Glutamatergic neuron (in vitro differentiated cells): ENCODE measurements at places on chromosomes 4 and X. TPM values are rescaled to one million over a fixed set of nuclear protein-coding genes. Genes with fewer than 3 reads are reported as not detected.

RRAGB gene
- 29.5 TPM for total RNA-seq

MGARP gene
- 0.69 TPM for total RNA-seq

DCAF8L1 gene
- not detected for total RNA-seq

GPR50 gene
- total RNA-seq = 0.42 TPM

ZNF711 gene
- total RNA-seq = 41.9 TPM

CPZ gene
- total RNA-seq = 0.27 TPM

THAP6 gene
- 31.0 TPM for total RNA-seq

DNA sequence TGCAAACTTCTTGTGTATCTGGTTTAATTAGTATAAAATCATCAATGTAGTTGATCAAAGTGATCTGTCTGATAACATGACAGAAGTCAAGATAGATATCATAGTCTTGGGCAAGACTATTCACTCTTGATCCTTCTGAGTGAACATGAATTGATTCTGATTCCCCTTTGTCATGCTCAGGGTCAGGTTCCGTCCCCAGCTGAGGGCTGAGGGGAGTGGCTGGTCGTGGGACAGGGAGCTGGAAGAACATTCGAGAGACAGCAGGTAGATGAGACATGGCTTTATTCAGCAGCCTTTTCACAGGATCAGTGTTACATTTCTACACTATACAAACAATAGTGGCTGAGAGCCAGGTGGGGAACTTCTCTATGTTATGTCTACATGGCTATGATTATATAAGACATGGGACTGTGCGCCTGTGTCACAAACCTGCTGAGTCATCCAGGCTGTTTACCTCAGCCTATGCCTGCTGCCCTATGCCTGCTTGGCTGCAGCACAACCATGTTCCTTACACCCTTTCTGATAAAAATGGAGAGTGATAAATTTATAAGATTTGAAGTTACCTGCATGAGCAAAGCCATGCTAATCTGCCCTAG, 586.9 kb upstream of the NR3C2 start:
- no peak for DNase-seq

DNA sequence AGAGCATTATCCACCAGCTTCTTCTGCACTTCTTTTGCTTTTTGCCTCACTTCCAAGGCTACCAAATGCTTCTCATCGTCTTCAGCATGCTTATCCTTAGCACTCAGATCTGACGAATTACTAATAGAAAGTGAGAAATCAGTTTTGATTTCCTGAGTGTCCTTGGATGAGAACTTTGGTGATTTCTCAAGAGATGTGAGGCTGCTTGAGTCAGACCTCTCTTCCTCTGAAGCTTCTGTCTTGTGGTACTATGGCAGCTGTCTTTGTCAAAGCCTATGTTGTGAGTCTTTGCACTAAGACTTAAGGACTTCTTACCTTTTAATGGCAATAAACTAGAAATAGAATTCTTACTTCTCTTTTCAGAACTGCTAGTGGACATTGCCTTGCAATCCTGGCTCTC, 169.9 kb downstream of the CPE start:
- DNase-seq = no peak

DNA sequence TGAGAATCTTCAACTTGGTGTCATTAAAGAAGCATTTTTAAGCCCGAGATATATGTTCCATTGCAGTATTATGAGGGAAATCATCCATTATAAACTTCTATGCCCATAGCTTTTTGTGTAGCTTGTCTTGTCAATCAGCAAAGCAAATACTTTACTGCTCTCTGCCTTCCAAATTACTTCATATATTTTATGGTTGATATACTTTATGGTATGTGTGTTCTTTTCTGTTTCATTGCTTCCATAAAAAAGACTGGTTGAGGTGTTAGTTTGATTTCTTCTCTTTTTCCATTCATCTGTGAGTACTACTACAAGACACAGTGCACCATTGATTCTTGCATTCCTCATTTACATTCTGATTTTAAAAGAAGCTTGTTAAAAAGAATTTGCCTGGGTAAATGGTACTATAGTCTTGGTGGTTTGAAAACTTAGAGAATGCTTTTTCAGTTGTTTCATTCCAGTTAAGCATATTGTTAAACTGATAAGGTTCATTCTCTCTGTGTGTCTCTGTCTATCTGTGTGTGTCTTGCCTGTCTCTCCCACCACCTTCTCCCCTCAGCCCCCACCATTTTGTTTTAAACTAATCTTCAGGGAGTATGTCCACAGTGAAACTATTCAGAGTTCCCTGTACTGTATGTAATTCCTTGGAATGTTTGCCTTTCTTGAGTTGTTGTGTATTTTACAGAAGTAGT, 27.1 kb downstream of the STAG2 start:
- DNase-seq = no peak

GRCh38 chr4:42490015-42490414, 92.7 kb downstream of the SHISA3 start:
- DNase-seq = no peak

DNA sequence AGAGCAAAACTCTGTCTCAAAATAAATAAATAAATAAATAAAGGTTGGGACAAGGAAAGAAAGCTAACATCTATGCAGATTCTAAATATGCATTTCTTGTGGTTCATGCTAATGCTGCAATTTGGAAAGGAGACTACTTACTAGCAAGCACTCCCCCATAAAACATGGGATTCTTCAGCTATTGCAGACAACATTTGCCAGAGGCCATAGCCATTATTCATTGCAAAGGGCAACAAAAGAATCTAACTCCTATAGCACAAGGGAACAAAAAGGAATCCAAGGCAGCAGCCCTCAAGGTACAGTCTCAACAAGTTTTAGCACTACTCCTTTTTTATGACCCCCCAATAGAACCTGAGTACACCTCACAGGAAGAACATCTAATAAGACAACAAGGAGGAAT, 8.0 kb upstream of the HERC5 start:
- no peak for DNase-seq

DNA sequence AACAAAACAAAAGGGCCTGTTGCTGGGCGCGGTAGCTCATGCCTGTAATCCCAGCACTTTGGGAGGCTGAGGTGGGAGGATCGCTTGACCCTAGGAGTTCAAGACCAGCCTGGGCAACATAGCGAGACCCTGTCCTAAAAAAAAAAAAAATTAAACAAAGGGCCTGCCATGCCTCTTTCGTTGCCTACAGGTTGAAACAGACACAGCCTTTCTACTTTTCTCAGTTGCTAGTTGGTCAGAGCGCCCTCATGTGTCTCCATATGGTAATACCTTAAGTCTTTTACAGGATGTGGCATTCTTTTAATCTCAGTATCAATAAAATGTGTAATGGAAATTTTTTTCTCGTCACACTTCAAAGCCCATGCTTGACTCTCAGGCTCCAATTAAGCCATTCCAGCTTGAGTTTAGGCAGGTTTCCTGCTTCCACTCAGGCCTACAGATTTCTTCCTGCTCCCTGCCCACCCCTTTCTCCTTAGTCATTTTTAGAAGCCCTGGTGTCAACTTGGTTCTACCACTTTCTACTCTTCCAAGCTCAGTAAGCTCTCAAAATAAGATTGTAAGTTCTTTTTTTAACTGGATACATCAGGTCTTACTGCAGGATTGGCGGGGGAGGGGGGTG, 4.6 kb upstream of the SOWAHD start:
- no peak for DNase-seq

DNA sequence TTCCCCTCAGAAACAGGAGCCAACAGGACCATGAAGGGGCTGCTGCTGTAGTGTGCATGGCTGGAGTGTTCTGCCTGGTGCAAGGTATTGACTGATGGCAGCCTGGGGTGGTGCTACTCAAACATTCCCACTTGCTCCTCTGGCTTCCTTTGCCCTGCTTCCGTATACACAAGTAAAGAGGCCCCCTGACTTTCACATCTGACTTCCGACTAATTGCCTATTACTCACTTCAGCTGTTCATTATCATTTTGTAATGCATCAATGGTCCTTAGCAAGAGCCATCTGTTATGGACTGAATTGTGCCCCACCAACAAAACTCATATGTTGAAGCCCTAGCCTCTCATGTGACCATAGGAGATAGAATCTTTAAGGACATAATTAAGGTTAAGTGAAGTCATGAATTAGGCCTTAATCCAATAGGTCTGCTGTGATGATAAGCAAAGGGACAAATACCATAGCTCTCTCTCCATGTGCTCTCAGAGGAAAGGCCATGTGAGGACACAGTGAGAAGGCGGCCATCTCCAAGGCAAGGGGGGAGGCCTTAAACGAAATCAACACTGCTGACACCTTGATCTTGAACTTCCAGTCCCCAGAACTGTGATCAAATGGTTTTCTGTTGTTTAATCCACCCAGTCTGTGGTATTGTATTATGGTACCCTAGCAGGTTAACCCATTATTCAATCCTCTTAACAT, 122.5 kb upstream of the CLNK start:
- no peak for DNase-seq

DNA sequence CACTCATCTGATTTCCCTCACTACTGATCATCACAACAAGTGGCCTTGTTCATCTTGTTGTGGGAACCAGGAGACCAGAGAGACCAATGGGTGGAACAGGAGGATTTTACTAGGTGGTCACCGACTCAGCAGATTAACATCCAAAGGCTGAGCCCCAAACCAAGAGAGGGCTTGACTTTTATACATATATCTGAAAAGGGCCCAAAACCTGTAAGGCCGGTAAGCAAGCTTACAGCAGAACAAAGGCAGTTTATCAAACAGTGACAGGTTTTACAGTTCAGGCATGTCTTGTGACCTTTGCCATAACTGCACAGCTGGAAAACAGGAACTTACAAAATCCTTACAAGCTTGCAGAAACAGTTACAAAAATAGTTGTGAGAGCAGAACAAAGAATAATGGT, 195.9 kb downstream of the OR13H1 start:
- DNase-seq = no peak

DNA sequence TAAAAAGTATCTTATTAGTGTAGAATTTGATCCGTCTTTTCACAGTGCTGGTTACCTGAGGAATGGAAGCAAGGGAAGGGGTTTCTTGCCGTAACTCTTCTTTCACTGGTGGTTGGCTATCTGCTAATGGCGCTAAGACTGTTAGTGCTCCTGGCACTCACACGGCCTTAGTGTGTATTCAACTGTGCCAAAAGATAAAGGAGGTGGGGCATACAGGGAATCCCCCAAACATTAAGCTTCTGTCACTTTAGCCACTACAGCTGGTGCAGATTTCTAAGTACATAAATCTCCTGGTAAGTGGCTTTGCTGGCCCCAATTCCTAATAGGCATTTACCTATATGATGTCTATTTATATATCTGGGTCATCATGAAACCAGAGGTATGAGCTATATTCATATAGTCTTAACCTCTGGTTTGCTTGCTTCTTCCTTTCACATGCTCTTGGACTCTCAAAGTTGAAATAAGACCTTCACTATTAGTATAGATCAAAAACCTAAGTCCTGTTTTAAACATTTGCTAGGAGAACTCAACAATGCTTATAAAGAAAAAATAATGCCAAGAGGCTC, 95.1 kb downstream of the TSPAN7 start:
- DNase-seq = no peak

DNA sequence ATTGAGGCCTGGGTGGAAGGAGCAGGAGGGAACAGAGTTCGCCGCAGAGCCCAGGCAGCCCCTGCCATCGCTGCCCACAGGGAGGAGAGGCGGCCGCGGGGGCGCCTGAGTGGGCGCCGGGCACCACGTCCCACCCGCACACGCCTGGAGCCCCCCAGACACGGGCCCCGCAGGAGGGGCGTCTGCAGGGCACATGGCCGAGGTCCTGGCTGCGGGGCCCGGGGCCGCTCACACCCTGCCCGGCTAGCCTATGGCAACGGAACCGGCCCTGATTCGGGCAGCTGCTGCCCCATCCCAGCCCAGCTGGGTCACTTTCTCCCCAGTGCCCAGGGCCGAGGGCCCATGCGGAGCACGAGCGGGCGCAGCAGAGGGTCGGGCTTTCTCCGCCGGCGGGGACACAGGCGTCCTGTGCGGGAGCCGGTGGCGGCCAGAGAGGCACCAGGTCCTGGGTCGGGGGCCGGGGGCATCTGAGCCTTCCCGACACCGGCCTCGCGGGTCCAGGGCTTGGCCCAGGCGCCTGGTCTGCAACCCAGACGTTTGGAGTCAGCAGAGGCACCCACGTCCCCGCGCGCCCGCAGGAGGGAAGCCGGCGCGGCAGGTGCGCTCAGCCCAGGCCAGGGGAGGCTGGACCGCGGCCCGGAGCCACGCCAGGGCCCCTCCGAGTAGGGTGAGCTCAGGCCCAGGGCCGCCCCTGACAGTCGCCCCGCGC, 91.2 kb downstream of the FAM53A start:
- peak; percentile 9 for DNase-seq

- no peak for DNase-seq
Measured at GRCh38 chrX:22486296-22486695, 213.6 kb downstream of the CBLL2 start.

DNA sequence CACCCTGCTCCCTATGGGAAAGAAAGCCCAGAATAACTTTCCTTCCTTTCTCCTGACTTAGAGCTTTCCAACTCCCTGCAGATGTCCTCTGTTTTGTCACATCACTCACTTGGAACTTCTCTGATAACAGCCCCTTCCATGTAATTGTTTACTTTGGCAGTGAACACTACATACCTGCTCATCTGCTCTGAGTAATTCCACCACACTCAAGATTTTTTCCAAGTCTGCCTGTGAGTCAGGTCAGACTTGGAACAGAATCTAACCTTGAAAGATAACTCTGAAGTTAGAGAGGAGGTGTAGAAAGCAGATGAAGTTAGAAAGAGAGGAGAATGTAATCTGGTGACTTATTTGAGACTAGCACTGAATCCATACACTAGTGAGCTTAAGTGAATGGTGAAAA, 7.4 kb downstream of the MAGEB10 start:
- DNase-seq = no peak

DNA sequence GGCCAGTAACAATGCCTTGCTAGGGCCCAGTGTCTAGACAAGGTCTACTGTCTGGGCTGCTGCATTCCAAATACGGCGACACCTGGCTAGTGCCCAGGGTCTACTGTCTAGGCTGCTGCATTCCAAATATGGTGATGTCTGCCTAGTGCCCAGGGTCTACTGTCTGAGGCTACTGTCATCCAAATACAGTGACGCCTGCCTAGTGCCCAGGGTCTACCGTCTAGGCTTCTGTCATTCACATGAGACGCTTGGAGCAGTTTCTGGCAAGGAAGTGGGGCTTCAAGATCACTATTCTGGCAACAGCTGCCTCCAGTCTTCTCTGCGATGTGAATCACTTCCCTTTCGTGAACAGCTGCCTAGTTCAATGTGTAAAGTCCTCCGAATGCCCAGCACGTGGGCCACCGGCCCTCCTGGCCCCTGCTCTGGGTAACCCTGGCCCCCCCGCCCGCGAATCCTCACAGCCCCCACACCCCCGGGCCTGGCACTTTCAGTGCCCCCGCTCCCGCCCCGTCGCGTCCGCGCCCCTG, 12.7 kb downstream of the ACOX3 start:
- DNase-seq = no peak

DNA sequence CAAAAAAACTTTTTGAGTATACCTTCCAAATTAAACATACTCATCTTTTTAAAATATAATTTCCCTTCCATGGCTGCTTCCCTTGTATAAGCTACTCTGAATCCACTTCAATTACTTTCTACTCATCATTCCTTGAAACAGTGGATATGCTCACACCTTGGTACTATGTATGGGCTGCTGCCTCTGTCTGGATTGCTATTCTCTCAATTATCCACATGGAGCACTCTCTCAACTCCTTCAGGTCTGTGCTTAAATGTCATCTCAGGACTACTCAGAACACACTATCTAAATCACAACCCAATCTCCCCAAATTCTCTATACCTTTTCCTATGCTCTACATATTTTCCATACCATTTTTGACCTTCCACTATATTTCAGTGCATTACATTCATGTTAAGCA, 898.9 kb upstream of the EPHA5 start:
- no peak for DNase-seq
